Astrocyte of the spinal cord (primary cell): ENCODE measurements at places on chromosomes 5 and 9.

DNA sequence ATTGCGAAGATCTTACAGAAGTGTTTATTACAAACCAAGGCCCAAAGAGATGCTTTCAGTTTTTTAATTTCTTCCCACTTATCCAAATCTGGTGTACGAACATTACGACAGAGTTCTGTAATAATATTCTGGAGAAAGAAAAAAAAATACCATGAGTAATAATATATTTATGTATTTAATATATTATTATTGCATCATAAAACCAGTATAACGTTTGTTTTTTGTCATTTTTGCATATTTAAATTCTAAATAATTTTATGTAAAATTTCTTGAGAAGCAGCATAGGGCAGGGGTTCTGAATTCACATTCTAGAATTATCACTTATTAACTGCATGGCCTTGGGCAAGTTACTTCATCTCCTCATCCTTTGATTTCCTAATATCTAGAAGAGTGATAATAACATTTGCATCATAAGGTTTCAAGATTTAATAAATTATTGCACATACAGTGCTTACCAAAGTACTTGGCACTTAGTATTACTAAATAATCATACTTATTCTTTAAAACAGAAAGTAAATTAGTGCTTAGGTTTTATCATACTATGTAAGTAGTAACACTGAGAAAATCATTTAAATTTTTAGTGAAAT is 107.7 kb downstream of the OSMR start:
- DNase-seq, result no peak

DNA sequence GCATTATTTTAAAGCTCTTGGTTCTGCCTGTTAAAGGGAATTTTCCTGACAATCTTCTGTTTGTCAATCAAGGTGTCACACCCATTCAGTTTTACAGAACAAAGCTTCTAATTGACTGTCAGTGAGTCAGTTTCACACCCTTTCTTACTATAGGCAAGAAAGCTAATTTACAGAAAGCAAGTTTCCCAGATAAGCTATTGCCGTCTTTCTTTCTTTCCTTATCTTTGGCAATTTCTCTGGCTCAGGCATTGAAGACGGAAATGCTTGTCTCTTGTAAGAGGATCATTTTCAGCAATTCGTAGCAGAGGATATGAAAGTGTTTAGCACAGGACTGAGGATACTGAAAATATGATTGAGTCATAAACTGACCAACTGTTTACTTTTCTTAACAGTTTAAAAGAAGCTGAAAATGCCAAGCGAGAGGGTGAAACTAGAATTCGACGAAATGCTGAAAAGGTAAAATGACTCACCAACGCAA is 27.0 kb downstream of the SPINK5 start:
- no peak for DNase-seq

- peak; percentile 55 for DNase-seq
Observed at GRCh38 chr5:56328753-56329560, 95.8 kb upstream of the ANKRD55 start.

DNA sequence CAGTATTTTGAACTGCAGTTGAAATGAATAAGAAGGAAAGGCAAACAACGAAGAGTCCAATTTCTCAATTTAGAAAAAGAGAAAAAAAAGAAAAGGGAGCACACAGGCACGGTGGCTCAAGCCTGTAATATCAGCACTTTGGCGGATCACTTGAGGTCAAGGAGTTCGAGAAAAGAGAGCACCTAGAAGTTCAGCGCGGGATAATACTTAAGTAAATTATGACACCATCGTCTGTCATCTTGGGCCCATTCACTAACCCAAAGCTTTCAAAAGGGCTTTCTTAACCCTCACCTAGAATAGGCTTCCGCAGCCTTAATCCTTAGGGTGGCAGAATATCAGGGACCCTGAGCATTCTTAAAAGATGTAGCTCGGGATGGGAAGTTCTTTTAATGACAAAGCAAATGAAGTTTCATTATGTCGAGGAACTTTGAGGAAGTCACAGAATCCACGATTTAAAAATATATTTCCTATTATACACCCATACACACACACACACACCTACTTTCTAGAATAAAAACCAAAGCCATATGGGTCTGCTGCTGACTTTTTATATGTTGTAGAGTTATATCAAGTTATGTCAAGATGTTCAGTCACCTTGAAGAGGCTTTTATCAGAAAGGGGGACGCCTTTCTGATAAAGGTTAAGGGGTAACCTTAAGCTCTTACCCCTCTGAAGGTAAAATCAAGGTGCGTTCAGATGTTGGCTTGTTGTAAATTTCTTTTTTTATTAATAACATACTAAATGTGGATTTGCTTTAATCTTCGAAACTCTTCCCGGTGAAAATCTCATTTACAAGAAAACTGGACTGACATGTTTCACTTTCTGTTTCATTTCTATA is 602 bp upstream of the CD274 start:
- no peak for DNase-seq

DNA sequence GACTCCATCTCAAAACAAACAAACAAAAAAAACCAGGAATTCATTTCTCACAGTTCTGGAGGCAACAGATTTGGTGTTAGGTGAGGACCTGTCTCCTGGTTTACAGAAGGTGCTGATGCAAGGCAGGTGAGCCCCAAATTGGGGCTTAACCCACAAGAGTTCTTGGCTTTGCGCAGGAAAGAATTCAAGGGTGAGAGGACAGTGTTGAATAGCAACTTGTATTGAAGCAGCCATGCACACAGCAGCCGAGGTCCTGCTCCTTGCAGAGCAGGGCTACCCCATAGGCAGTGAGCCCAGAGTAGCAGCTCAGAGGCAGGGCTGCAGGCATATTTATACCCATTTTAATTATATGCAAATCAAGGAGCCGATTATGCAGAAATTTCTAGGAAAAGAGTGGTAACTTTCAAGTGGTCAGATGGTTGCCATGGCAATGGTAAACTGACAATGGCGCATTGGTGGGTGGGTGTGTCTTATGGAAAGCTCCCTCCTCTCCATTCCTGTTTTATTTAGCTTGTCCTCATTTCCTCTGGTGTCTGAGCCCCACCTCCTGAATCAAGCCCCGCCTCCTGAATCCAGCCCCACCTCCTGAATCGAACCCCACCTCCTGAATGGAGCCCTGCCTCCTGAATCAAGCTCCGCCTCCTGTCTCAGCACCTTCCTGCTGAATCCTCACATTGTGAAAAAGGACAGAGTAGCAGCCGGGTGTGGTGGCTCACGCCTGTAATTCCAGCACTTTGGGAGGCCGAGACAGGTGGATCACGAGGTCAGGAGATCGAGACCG is 34.5 kb upstream of the COL5A1 start:
- peak; percentile 24 for DNase-seq
